ENCODE measurements at places on chromosomes 6 and 20.
A peak's percentile ranks its signal among the peaks of the same experiment; 100 is the strongest.

DNA sequence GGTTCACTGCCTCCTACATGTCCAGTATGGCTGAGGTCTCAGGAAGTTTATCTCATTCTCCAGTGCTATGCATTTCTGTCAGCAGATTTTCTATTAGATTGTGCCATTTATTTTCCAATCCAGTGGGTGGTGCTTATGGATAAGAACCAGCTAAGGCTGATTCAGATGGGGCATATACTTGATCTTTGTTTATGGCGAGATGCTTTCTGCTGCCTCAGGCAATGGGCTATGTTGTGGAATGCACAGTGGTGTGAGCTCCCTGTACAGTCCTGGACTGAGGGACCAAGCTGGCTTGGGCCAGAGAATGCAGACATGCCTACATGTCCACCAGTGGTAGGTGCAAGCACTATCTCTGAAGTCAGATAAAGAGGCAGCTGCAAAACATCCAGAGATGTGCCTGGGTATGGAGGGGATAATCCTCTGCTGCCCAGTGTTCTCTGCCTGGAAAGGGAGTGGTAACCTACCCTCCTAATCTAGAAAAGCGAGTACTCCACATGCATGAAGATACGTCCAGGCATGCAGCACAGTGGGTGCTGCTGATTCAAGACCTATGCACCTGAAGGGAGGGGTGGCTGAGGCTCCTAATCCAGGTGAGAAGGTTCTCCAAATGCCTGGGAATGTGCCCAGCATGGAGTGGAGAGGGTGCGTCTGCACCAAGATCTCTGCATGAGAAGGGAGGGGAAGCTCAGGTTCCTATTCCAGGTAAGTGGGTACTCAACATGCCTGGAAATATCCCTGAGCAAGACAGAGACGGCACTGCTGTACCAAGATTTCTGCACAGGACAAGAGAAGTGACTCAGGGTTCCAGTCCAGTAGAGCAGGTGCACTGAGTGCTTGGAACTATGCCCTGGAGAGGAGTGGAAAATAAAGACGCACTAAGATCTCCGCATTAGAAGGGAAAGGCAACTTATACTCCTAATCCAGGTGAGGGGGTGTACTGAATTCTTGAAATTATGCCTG lies 9.4 kb downstream of the CST4 start:
- DNase-seq = no peak

- DNase-seq = no peak
Measured at GRCh38 chr20:48959899-48960550, 38.5 kb downstream of the ARFGEF2 start.

GRCh38 chr6:4055420-4056041 lies 23.4 kb downstream of the FAM217A start:
- no peak for DNase-seq

DNA sequence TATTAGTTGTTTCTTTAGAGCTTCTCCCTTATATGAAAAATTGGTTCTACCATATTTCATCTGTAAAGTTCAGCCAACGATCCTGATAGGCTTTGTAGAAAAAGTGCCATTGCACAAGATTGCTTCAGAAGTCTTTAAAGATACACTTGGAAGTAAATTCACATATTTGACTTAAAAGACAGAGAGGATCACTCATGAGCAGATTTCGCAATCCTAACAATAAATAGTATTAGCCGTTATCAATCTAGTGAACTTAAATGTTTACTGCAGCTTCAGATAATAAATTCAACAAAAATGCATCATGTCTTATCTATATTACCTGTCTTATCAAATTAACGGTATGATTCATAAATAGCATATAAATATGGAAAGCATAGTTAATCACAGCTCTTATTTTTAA lies 8.7 kb upstream of the SLC17A4 start:
- DNase-seq = no peak

DNA sequence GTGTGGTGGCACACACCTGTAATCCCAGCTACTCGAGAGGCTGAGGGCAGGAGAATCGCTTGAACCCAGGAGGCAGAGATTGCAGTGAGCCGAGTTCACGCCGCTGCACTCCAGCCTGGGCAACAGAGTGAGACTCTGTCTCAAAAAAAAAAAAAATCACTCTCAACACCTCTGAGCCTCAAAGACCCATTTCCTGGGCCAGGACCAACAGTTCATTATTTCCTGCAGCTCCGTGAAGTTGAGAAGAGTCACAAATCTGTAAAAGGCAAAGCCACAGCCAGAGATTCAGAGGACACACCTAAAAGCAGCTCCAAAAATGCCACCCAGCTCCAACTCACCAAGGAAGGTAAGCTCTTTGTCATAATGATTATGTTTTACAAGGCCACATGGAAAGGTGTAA lies 15.2 kb upstream of the NOP56 start:
- DNase-seq = no peak

DNA sequence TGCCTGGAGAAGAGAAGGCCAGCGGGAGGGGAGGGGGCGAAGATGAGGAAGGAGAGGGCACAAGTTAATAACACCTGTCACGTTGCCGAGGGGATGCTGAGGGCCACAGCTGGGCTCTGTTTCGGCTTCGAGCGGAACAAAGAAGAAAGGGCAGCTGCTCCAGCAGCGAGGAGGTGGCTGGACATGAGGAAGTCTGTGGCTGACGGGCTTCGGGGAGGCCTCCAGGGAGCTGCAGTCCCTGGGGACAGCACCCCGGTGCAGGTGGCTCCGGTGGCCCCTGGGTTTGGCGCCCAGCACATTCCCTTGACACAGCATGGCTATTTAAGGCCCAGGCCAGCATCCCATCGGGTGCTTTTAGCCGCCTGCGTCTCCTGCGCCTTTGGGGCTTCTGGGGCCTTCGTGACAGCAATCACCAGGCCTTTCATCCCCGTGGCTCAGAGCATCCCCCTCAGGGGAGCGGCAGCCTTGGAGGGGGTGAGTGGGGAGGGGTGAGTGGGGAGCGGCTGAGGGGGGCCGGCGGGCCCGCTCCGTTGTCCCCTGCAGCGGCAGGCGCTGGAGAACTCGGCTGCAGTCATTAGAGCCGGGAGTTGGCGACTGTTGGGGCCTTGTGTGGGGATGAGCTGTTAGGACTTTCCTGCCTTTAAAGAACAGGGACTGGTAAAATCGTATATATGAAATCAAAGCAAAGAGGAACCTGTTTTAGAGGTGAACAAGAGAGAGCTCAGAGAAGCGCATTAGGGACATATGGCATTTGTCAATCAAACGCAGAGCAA lies 99.0 kb downstream of the TMEM242 start:
- DNase-seq = no peak

- no peak for DNase-seq
Measured at GRCh38 chr6:93163146-93163545, 256.2 kb downstream of the EPHA7 start.

DNA sequence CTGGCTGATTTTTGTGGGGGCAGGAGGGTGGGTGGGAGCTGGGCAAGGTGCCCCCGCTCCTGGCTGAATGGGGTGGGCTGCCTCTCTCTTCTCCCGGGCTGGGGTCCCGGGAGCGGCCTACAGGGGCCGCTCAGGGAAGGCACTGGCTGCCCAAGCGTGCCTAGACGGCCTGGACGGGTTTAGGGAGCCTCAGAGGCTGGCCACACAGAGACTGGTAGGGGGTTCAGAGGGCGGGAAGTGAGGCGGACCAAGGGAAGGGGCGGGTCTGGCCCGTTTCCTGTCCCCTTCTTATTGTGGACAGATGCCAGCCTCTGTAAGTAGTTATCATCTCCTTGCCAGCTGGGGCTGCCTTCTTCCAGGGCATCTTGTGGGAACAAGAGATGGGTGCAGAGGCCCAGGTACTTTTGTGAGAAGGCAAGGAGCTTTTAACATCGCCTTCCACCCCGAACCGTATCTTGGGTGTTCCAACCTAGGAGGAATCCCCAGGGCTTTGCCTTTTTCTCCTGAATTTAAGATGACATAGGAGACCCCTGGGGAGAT lies 437 bp downstream of the CD40 start:
- DNase-seq = no peak

GRCh38 chr20:53040693-53041589 lies 68.8 kb downstream of the TSHZ2 start:
- no peak for DNase-seq

DNA sequence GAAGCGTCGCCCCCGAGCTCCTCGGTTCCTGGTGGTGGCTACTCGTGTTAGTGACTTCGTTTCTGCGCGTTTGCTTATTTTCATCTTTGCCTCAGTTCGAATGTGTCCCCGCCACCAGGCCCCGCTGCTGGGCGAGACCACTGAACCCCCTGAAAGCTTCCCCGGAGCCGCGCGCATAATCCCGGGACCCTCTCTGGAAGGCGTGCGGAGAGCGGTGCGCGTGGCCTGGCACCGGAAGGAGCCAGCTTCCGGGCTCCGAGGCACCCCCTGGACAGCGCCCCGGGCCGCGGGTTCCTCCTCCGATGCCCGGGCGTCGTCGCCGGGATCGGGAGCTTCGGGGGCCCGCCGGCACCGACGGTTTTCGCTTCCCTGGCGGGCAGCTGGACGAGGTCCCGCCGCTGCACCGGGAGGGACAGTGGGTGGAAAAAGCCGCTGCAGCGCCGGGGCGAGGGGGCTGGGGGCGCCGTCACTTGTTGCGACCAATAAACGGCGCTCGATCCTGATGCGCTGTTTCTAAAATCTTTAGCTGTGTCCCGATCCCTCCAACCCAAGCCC lies 643 bp upstream of the SLC35D3 start:
- DNase-seq = no peak

GRCh38 chr6:147201885-147202515 lies 2.2 kb upstream of the STXBP5 start:
- DNase-seq = no peak

DNA sequence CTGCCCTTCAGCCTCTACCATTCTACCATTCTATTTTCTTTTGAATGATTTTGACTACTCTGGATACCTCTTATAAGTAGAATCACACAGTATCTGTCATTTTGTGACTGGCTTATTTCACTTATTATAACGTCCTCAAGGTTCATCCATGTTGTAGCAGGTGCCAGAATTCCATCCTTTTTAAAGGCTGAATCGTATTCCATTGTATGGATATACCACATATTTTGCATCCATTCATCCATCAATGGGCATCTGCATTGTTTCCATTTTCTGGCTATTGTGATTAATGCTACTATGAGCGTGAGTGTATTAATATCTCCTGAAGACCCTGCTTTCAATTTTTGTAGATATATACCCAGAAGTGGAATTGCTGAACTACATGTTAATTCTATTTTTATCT lies 105.5 kb downstream of the SYNE1 start:
- no peak for DNase-seq

GRCh38 chr20:49397525-49397924 lies 84.9 kb downstream of the KCNB1 start:
- no peak for DNase-seq

DNA sequence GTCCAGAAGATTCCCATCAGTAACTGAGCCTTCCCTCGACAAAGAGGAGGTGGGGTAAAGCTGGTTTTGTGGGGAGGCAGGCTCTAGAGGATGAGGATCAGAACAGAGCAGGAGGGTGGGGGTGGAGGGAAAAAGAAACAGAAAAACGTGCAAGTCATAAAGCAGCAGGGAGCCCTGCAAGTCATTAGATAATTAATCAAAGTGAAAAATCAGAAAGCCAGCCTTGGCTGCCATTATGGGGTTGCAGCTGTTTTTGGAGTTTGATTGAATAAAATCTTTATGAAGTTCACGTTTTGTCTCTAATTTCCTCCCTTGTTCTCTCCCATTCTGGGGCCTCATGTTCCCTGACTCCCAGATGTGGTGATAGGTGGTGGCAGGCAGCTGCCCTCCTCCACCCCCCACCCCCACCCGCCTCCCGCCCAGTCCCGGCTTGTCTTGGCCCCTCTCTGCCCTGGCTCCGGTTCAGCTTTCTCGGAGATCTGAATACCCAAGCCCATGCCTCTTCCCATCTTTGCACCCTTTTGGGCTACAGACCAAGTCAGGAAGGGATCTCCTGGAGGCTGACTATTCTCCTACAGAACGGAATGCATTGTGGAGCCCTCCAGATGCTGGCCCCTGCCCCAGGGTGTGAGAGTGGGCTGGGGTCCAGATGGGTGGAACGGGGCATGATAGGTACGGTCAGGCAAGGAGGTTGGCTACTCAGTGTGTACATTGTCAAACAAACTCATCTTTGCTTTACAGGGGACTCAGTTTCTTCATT lies 141.8 kb downstream of the CDC5L start:
- DNase-seq = no peak

DNA sequence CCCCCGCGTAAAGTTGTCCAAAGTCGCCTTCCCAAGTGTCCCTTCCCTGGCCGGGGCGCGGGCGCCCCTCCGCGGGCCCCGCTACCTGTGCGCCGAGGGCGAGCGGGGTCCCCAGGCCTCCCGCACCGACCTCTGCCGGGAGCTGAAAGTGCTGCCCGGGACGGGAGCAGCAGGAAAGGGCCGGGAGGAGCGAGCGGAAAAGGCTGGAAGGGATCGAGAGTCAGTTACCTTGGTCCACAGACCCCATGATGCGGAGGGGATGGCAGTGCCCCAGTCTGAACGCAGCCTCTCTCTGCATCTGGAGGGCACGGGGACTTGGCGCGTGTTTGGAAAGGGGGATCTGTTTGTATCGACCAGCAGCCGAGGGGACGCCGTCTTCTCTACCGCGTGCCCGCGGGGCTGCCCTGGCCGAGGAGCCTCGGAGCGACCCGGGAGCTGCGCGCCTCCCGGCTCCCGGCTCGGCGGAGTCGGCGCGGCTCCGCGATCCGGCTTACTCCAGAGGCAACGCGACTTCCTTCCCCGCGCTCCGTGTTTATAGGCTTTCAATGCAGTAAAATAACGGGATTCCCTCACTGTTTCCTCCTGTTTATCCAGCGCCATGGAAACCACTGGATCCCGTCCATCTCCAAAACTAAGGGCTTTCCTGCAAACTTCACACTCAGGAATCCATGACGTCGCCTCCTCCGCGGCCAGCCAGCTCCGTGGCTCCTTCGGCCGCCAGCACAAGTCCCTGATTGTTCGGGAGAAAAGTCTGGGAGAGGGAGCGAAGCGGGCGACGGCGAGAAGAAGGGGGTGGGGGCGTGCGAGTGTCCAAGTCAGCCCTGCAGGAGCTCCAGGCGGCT lies 20.0 kb upstream of the NFATC2 start:
- DNase-seq = peak; percentile 55

GRCh38 chr6:21586740-21587178 lies 6.8 kb upstream of the SOX4 start:
- no peak for DNase-seq

DNA sequence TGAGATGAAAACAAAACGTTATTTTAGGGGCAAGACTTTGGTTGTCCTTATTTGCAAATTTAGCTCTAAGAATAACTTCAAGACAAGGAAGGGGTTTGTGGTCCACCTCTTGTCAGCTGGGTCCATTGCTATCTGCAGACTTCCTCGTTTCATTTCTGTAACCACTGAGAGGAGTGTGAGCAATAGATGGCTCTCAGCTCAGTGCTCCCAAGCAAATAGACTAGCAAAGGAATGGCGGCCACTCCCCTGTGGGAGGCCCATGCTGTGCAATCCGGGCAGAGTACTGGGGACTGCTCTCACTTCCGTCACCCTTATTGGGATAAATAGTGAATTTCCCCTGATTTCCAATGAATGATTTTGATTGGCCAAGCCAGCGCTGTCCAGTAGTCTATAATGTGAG lies 176.6 kb downstream of the ZDHHC14 start:
- DNase-seq = no peak

- DNase-seq = no peak
Measured at GRCh38 chr20:15922556-15922955, 650.7 kb downstream of the KIF16B start.

DNA sequence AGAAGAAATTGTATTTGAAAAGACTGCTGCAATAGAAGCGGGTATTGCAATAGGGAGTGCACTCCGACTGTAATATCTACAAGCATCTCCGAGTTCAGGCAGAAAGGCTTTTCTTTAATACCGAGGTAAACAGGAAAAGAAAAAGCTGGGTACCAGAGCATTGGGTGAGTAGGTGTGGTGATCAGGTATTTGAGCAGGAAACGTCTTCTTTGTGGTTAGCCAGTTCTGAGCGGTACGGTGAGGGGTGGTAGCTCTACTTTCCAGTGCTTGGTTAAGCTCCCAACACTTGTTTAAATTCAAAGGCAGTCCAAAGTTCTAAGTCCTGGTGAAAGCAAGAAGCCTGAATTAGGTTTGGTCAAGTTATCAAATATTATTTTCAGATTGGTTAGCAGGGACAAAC lies 404.1 kb downstream of the LMBRD1 start:
- no peak for DNase-seq

Data from hippocampal formation (tissue), 2 donors.